Neural progenitor cell (in vitro differentiated cells): ENCODE measurements at places on chromosomes 7 and 10. TPM values are rescaled to one million over a fixed set of nuclear protein-coding genes. Genes with fewer than 3 reads are reported as not detected.

- H3K36me3 ChIP-seq, result no peaks in the 10 kb centered on the region
- H3K4me3 ChIP-seq, result no peak overlapping the region
- H3K27me3 ChIP-seq, result peaks cover 36% of the 10 kb centered on the region
- no peaks in the 10 kb centered on the region for H3K4me1 ChIP-seq
- no peak overlapping the region for H3K27ac ChIP-seq
- DNase-seq, result no peak
These were observed 3.2 kb upstream of the CDHR1 start for GRCh38 chr10:84191106-84191505.

DNA sequence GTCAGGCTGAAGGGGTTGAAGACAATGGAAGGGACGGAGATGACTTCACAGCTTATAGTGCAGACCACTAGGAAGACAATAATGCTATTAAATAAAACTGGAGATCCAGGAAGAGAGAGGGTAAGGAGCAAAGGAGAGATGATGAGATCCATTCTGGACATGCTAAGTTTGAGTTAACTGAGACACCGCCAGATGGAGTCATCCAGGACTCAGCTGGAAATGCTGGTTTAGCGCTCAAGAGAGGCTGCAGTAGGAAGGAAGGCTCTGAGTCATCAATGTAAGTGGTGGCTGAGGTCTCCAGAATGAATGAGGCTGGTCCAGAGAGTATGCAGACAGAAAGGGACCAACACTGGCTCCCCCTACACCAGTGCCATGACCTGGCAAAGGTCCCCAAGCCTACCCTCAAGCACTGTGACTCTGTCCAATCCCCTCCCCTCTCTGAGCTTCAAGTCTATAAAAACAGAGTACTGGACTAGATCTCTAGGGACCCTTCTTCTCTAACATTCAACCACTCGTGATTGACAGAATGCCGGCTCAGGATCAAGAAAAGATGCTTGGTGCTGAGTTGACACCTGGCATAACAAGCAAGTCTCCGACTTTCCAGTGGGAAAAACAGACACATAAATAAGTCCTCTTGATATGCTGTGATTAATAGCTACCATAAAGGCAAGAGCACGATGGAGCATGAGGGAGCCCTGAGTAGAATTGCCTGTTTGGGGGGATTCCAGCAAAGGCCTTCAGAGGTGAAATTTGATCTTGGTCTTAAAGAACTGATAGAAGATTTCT, 8.9 kb downstream of the GFRA1 start:
- H3K4me3 ChIP-seq, result no peak overlapping the region
- peaks cover 6% of the 10 kb centered on the region for H3K4me1 ChIP-seq
- H3K27me3 ChIP-seq, result peaks cover 18% of the 10 kb centered on the region
- no peaks in the 10 kb centered on the region for H3K36me3 ChIP-seq
- DNase-seq, result no peak

GRCh38 chr10:47372726-47373125, 11.4 kb downstream of the ZNF488 start:
- no peak for DNase-seq
- H3K27me3 ChIP-seq, result no peaks in the 10 kb centered on the region
- H3K27ac ChIP-seq, result no peak overlapping the region
- H3K4me1 ChIP-seq, result no peaks in the 10 kb centered on the region

GRCh38 chr10:88835910-88836221, 15.8 kb downstream of the ANKRD22 start:
- H3K4me1 ChIP-seq, result no peaks in the 10 kb centered on the region
- no peak overlapping the region for H3K4me3 ChIP-seq
- DNase-seq, result no peak
- H3K27me3 ChIP-seq, result peaks cover 4% of the 10 kb centered on the region
- no peak overlapping the region for H3K27ac ChIP-seq
- no peaks in the 10 kb centered on the region for H3K36me3 ChIP-seq

DNA sequence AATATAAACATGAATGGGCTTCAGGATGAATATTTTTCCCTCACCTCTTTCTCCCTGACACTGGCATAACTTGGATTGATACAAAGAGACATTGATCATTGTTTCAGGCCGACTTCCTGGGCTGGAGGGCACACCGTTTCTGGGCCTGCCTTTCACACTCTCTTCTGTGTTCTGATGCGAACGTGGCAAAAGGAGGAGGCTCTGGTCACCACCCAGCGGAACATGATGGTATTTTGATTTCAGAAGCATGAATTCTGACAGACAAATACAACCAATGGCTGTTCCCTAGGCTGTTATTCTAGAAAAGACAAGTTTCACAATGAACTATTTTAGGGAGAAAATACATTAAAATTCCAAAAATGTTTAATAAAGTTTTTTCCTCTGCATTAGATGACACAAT, 534.5 kb upstream of the MKI67 start:
- H3K4me1 ChIP-seq, result no peaks in the 10 kb centered on the region
- H3K27me3 ChIP-seq, result no peaks in the 10 kb centered on the region
- H3K36me3 ChIP-seq, result no peaks in the 10 kb centered on the region

DNA sequence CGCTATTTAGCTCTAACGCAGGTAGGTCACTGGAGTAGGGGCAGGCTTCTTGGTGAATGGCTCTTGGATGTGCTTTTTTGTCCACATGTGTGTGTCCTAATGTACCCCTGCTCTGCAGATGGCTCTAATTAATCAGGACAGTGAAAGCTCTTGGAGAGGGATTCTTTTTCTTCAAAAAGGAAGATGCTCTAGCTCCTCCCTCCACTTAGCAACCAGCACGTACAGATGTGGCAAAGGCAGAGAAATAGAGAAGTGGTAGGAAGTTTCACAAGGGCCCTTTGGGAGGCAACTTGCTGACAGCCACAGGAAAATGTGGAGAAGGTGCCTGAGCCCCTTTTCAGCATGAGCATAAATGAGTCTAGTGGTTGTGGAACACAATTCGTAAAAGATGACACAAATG, 221.7 kb downstream of the PLXNA4 start:
- no peaks in the 10 kb centered on the region for H3K36me3 ChIP-seq
- DNase-seq, result no peak
- H3K27ac ChIP-seq, result no peak overlapping the region
- no peaks in the 10 kb centered on the region for H3K27me3 ChIP-seq

GRCh38 chr7:92934096-92934495, 97.7 kb upstream of the CDK6 start:
- H3K27ac ChIP-seq, result no peak overlapping the region
- H3K4me3 ChIP-seq, result no peak overlapping the region
- no peaks in the 10 kb centered on the region for H3K27me3 ChIP-seq
- no peak for DNase-seq
- H3K4me1 ChIP-seq, result no peaks in the 10 kb centered on the region

DNA sequence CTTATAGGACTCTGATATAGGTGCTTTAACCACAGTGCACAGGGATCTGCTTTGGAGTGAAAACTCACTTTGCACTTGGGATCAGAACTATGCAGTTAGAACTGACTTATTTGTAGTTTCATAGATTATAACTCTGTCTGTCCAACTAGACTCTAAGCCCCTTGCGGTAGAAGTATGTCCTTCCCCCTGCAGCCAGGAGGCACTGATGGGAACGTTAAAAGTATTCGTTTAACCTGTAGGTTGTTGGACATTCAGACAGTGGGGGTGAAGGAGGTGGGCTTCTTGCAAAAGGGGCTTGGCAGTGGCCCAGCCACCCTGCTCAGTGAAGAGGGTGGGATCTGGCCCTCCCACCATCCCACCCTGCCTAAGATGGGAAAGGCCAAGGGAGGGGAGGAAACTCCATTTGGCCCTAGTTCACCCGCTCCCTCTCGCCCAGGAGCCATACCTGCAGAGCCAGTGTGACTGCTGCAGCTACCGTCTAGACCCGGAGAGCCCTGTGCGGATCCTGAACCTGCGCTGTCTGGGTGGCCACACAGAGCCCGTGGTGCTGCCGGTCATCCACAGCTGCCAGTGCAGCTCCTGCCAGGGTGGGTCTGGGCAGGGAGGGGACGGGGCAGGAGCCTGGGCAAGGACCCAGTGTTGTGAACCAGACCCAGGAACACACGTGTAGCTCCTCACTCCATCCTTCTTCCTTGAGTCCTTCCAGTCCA, 5.7 kb upstream of the ZNF862 start:
- H3K27ac ChIP-seq, result no peak overlapping the region
- H3K4me3 ChIP-seq, result no peak overlapping the region
- no peak for DNase-seq
- H3K27me3 ChIP-seq, result peaks cover 38% of the 10 kb centered on the region
- H3K36me3 ChIP-seq, result no peaks in the 10 kb centered on the region

- H3K27ac ChIP-seq, result no peak overlapping the region
- DNase-seq, result no peak
- peaks cover 12% of the 10 kb centered on the region for H3K4me1 ChIP-seq
- no peaks in the 10 kb centered on the region for H3K27me3 ChIP-seq
- no peak overlapping the region for H3K4me3 ChIP-seq
- H3K36me3 ChIP-seq, result no peaks in the 10 kb centered on the region
These were observed 18.5 kb downstream of the KIAA1549 start for GRCh38 chr7:138962561-138963270.

GRCh38 chr7:132933072-132933458, 148.8 kb downstream of the CHCHD3 start:
- no peak for DNase-seq
- H3K27ac ChIP-seq, result no peak overlapping the region
- H3K27me3 ChIP-seq, result no peaks in the 10 kb centered on the region

- H3K27ac ChIP-seq, result no peak overlapping the region
- no peaks in the 10 kb centered on the region for H3K4me1 ChIP-seq
- no peak overlapping the region for H3K4me3 ChIP-seq
- no peaks in the 10 kb centered on the region for H3K36me3 ChIP-seq
- H3K27me3 ChIP-seq, result no peaks in the 10 kb centered on the region
These were observed 251.2 kb upstream of the HGF start for GRCh38 chr7:82021036-82021435.

DNA sequence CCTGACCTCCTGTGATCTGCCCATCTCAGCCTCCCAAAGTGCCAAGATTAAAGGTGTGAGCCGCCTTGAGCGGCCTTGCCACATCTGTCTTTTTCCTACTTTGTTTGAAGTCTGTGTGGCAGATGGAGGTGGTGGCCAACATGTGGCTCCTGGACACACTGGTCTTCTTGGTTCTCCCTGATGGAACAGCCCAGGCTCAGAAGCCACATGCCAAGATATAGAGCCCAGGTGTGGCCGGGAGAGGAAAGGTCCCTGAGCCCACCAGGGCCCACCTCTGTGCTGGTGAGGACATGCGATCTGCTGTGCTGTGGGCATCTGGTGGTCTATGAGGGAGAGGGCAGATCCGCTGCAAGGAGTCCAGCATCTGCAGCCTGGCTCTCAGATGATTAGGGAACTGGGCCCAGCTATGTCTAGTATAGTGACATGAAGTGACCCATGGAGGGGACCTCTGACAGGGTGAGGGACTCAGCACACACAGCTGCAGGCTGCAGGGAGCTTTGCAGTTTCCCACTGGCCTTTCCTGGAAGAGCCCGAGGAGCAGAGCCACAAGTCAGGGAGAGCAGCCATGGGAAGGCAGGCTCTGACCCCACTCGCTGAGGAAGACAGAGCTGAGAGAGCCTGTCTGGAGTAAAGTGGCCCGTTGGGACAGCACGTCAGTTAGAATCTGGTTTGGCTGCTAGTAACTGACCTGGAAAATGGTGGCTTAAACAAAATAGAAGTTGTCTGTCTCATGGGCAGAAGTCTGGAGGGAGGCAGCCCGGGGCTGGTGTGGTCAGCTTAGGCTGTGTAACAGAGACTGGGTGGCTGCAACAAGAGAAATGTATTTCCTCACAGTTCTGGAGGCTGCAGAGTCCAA, 25.9 kb downstream of the ADCY1 start:
- DNase-seq, result no peak
- no peak overlapping the region for H3K27ac ChIP-seq
- H3K4me3 ChIP-seq, result no peak overlapping the region
- no peaks in the 10 kb centered on the region for H3K27me3 ChIP-seq
- H3K4me1 ChIP-seq, result peaks cover 9% of the 10 kb centered on the region

- no peaks in the 10 kb centered on the region for H3K4me1 ChIP-seq
- H3K27ac ChIP-seq, result no peak overlapping the region
- no peaks in the 10 kb centered on the region for H3K27me3 ChIP-seq
- DNase-seq, result no peak
- H3K4me3 ChIP-seq, result no peak overlapping the region
These were observed 36.1 kb upstream of the TARP start for GRCh38 chr7:38309555-38309954.

- H3K4me1 ChIP-seq, result peaks cover 15% of the 10 kb centered on the region
- peaks cover 65% of the 10 kb centered on the region for H3K27me3 ChIP-seq
- peak overlapping the region; percentile 48 for H3K4me3 ChIP-seq
- DNase-seq, result peak; percentile 13
These were observed 2.8 kb downstream of the INHBA start for GRCh38 chr7:41700044-41700471.

DNA sequence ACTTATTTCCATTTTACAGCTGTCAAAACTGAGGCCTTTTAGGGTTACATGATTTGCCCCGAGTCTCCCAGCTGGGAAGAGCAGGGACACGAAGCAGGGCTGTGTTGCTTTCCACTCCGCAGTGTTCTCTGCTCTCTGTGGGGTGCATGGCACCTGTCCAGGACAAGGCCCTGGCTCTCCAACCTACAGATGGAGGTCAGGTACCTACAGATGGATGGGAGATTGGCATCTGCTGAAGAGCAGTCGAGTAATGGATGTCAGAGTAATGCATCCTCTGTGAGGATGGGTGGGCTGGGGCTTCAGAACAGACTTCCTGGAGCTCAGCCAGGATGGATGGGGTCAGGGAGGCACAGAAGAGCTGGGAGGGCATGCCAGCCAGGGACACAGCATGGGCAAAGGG, 85.0 kb downstream of the EMX2 start:
- no peak overlapping the region for H3K27ac ChIP-seq
- DNase-seq, result no peak
- H3K36me3 ChIP-seq, result no peaks in the 10 kb centered on the region
- no peaks in the 10 kb centered on the region for H3K27me3 ChIP-seq

- H3K4me1 ChIP-seq, result no peaks in the 10 kb centered on the region
- no peak overlapping the region for H3K4me3 ChIP-seq
- H3K27me3 ChIP-seq, result no peaks in the 10 kb centered on the region
- no peaks in the 10 kb centered on the region for H3K36me3 ChIP-seq
These were observed 31.1 kb upstream of the RHEB start for GRCh38 chr7:151550656-151551286.

GRCh38 chr7:120802751-120803150, 55.2 kb downstream of the TSPAN12 start:
- H3K36me3 ChIP-seq, result no peaks in the 10 kb centered on the region
- no peak for DNase-seq
- H3K27me3 ChIP-seq, result no peaks in the 10 kb centered on the region
- no peak overlapping the region for H3K27ac ChIP-seq

- no peaks in the 10 kb centered on the region for H3K36me3 ChIP-seq
- H3K27ac ChIP-seq, result no peak overlapping the region
- DNase-seq, result no peak
- no peak overlapping the region for H3K4me3 ChIP-seq
- H3K27me3 ChIP-seq, result no peaks in the 10 kb centered on the region
These were observed 29.7 kb upstream of the ANTXRL start for GRCh38 chr10:46257099-46257498.

GRCh38 chr7:22579961-22580360, 80.0 kb upstream of the STEAP1B start:
- no peaks in the 10 kb centered on the region for H3K27me3 ChIP-seq
- H3K36me3 ChIP-seq, result no peaks in the 10 kb centered on the region
- H3K27ac ChIP-seq, result no peak overlapping the region
- no peak overlapping the region for H3K4me3 ChIP-seq
- DNase-seq, result no peak

GRCh38 chr7:155533120-155533826, 13.1 kb downstream of the CNPY1 start:
- peaks cover 28% of the 10 kb centered on the region for H3K4me1 ChIP-seq
- peak overlapping the region; percentile 47 for H3K4me3 ChIP-seq
- no peaks in the 10 kb centered on the region for H3K36me3 ChIP-seq
- peak; percentile 54 for DNase-seq

The BMPR1A gene
- 60.8 and 76.2 TPM in 2 replicates for total RNA-seq

The SBDS gene
- total RNA-seq, result 23.6 and 44.2 TPM in 2 replicates

The SPAM1 gene
- not detected in 2 replicates for total RNA-seq

The MYO3A gene
- total RNA-seq, result 0.09 and 0.46 TPM in 2 replicates

The STEAP1B gene
- 1.6 and 3.0 TPM in 2 replicates for total RNA-seq

The GDF10 gene
- total RNA-seq, result 0.28 and 1.6 TPM in 2 replicates

The AKR1C8 gene
- total RNA-seq, result not detected in 2 replicates

The HTR7 gene
- 0.19 TPM in 1 of 2 replicates, not detected in the other for total RNA-seq

The LBX1 gene
- not detected in 2 replicates for total RNA-seq

The HOXA1 gene
- not detected in 2 replicates for total RNA-seq
